ENCODE measurements at places on chromosomes 3 and 15.

DNA sequence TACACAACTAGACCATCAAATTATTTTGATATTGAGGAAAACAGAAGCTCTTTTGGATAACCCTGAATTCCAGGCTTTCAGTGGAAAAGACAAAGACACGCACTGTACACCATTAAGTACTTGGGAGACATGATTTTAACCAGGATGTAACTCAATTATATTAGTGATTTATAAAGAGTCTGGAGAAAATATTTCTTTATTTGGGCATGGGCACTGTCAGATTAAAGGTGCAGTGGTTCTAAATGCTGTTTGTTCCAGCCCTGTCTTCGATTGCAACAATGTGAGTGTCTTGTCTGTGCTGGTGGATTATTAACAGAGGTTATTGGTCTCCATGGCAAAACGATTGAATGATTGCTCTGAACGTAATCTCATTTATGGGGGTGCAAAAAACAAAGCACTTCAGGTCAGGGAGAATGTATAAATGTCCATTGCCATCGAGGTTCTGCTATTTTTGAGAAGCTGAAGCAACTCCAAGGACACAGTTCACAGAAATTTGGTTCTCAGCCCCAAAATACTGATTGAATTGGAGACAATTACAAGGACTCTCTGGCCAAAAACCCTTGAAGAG, at the start of gene TM4SF4:
Gene TM4SF4 (plus strand): TSS at position 448 of the 568 bp plus-strand sequence. CDS start 181 bp downstream, outside the sequence.
- no peak for DNase-seq

- DNase-seq, result no peak
Measured at GRCh38 chr3:14222457-14222856, 43.8 kb downstream of the LSM3 start.

DNA sequence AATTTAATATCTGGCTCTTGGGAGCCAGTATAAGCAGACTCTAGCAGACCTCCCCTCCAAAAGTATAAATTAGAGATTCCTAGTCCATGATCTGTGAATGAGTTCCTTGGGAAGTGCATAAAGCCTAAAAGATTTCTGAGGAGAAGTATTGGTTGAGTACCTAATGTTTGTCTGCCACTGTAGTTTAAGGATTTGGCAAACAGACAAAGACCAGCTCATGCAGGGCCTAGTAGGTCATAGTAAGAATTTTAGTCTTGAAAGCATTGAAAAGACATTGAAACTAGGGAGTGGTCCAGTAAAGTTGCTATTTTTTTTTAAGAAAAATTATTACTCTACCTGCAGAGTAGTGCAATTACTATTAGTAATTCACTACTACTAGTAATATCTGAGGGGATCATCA, 67.5 kb downstream of the SPRED1 start:
- no peak for DNase-seq

DNA sequence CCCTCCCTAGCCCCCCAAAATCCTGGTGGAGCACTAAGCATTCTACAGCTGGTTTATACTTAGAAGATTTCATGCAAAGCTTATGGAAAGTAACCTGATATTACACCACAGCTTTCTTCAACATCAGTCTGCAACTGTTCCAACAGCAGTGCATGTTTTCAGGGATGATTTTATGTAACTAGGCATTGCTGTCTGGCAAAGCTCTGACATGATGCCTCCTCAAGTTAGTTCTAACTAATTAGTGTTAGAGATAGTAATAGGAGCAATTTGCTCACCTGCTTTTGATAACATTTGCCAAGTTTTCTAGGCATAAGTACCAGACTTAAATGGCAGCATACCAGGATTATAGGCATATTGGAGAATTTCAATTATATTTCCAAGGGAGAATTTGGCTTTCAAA, 330.3 kb upstream of the SGO1 start:
- DNase-seq, result no peak

DNA sequence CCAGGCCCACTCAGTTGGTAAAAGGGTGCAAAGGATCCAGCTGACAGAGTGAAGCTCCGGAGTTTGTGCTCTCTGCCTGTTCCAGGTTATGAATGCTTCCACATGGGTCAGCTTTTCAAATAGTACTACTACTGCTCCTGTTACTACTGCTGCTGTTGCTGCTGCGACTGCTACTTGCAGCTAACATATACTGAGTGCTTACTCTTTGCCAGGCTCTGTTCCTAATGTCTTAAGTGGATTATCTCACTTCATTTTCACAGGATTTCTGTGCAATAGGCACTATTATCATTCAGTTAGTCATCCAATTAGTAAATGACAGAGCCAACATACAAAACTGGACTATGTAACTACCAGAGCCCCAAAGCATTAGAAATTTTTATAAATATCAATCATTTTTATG, 106.5 kb downstream of the IQCH start:
- DNase-seq, result no peak

DNA sequence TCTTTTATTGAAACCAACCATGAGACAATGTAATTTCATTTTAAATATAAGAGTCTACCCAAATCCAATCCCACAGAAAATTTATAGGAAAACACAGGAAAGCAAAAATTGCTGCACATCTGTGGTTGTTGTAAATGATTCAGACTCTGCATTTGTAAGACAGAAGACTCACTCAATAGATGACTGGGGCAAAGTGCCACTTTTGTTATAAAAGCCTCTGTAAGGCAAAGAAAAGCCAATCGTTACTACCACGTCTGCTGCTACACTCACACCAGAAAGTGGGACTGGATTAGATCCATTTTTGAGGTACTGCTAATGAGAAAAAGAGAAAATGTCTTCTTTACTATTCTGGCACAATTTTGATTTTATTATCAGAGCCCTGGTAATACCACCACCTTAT, 74.9 kb downstream of the SEMA6D start:
- DNase-seq, result no peak

DNA sequence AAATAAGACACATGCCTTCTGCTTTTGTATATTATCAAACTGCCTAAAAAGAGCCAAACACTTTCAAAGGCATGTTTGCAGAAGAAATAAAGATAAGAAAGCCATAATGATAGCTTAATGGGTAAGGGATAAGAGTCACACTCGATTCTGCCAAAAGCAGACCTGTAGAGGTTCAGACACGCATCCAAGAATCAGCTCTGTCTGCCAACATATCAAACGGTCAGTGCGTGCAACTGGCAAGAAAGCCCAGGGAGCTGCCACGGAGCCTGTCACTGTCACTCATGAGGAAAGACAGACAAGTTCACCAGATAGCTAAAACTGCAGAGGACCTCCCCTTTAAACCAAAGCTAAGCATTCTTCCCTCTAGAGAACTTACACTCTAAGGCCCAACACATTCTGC, 23.2 kb downstream of the DCP1A start:
- DNase-seq, result no peak

- no peak for DNase-seq
Measured at GRCh38 chr3:6578526-6578925, 282.4 kb upstream of the GRM7 start.

DNA sequence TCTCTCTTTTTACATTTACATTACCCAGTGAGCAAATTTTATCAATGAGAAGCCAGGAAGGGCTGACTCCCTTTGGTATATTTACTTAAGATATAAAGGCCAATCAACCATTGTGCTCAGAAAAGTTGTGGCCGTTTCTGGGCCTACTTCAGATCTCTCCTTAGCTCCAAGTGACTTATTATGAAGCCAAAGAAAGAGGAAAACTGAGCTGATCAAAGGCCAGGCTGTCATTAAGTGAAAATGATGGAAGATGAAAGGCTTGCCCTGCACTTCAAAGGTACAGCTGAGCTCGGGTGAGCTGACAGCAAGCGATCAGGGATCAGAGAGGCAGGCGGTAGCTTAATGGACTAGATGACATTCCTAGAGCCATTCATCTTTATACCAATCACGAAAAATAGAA, 24.8 kb downstream of the VGLL4 start:
- no peak for DNase-seq

DNA sequence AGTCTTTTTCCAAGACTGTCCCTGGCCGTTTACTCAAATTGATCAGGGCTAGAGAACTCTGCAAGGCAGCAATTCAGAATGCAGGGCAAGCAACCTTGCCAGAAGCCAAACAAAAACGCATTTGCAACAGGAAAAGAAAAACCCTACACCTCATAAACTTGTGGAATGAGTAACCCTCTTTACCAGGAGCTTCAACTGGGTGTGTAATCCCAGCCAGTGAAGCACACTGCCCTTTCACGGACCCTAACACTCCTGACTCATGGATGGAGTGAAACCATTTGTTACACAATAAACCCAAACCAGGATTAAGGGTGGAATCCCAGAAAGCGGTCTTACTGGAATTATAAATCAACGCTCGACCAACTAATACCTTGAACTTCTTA, 14.8 kb upstream of the LDHAL6B start:
- DNase-seq, result no peak

DNA sequence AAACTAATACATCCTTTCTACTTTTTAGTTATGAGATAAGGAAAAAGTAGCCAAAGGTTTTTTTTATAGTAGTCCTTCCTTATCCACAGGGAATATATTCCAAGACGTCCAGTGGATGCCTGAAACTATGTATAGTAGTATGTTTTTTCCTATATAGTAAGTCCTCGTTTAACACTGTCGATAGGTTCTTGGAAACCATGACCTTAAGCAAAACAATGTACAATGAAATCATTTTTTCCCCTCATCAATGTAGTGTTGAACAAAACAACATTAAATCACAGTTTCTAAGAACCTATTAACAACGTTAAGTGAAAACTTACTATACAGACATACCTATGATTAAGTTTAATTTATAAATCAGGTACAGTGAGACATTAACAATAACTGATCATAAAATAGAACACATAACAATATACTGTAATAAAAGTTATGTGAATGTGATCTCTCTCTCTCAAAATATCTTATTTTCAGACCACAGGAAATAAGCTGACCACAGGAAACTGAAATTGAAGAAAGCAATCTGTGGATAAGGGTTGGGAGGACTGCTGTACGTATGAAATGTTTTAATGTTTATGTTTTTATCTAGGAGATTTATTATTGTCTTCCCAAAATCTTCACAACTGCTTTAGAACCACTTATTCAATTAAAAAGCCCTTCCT, 20.6 kb downstream of the COPS2 start:
- no peak for DNase-seq

GRCh38 chr3:77041811-77042210, 1.9 kb downstream of the ROBO2 start:
- no peak for DNase-seq

DNA sequence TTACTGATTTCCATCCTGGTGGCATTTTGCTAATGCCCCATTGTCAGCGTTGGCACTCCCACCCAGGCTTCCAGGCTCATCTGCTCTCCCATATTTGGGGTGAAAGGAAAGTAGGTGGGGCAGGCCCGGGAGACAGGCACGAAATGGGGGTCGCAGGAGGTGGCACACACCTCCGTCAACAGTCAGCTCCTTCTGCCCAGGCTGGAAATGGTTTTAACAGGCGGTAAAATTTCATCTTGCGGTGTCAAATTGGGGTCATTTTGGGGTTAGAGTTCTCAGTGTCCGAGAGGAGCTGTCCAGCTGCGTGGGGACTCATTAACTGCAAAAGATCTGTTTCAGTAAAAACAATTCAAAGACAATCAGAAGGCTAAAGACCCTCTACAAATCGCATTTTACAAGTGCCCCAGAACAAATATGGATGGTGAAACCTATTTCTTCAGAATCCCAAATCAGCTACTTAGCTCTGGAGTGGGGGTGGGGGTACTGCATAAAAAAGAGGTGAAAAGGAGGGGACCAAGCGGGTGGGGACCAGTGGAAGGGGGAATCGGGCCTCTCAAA, 4.2 kb upstream of the MEIS2 start:
- DNase-seq, result no peak

Measured in MM.1S (cell line).